ENCODE measurements at places on chromosomes 6 and 20.

- no peaks in the 10 kb centered on the region for H3K27me3 ChIP-seq
- H3K27ac ChIP-seq = no peak overlapping the region
- no peaks in the 10 kb centered on the region for H3K36me3 ChIP-seq
- H3K4me1 ChIP-seq = peaks cover 72% of the 10 kb centered on the region
These were observed 3.4 kb downstream of the ASF1A start for GRCh38 chr6:118897386-118897785.

GRCh38 chr6:128271011-128271410 is 249.4 kb downstream of the PTPRK start:
- no peaks in the 10 kb centered on the region for H3K27me3 ChIP-seq
- H3K27ac ChIP-seq = no peak overlapping the region
- no peaks in the 10 kb centered on the region for H3K36me3 ChIP-seq
- H3K4me1 ChIP-seq = no peaks in the 10 kb centered on the region
- no peak for DNase-seq

- H3K4me3 ChIP-seq = no peak overlapping the region
- H3K4me1 ChIP-seq = no peaks in the 10 kb centered on the region
- H3K27ac ChIP-seq = no peak overlapping the region
- DNase-seq = no peak
- no peaks in the 10 kb centered on the region for H3K27me3 ChIP-seq
- H3K36me3 ChIP-seq = no peaks in the 10 kb centered on the region
These were observed 883.6 kb upstream of the FLRT3 start for GRCh38 chr20:15220778-15221565.

GRCh38 chr20:50278684-50279531 is 88.3 kb downstream of the CEBPB start:
- no peak overlapping the region for H3K27ac ChIP-seq
- H3K27me3 ChIP-seq = no peaks in the 10 kb centered on the region
- H3K4me3 ChIP-seq = no peak overlapping the region
- DNase-seq = no peak

DNA sequence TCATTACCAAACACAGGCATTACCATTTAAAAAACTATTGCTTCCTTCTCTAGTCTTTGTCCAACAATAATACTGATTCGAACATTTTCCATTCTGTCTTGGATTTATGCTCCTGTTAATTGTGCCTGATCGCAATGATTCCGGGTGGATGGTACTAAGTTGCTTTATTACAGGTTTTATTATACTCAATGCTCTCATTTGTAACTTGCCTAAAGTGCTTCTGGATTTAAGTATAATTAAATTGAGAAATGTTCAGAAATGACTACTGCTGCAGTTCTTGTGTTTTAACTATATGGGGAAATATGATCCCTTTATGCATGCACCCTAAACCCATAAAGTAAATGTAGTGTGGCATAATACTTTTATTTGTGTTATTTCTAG is 7.2 kb downstream of the TFAP2A start:
- peaks cover 5% of the 10 kb centered on the region for H3K27me3 ChIP-seq
- peaks cover 26% of the 10 kb centered on the region for H3K4me1 ChIP-seq
- H3K27ac ChIP-seq = no peak overlapping the region
- H3K4me3 ChIP-seq = no peak overlapping the region
- DNase-seq = no peak

DNA sequence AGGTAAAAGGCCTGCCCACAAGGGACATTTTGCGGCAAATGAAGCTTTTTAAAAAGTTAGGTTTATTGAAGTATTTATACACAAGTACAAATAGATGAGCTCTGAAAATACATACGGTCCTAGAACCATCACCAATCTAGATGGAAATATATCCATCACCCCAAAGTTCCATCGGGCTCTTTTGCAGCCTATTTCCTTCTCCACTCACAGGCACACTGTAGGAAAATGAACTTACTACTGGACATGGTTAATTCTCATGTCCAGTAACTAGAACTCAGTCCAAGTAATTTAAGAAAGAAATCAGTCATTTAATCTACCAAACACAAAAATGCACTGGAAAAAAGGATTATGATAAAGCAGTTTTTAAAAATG is 6.2 kb downstream of the PCNA start:
- peak overlapping the region; percentile 93 for H3K27ac ChIP-seq
- peaks cover 44% of the 10 kb centered on the region for H3K36me3 ChIP-seq
- no peaks in the 10 kb centered on the region for H3K27me3 ChIP-seq
- H3K4me1 ChIP-seq = peaks cover 38% of the 10 kb centered on the region
- peak overlapping the region; percentile 95 for H3K4me3 ChIP-seq
- no peak for DNase-seq

GRCh38 chr6:103456652-103457051 is 1403.1 kb downstream of the HACE1 start:
- no peaks in the 10 kb centered on the region for H3K27me3 ChIP-seq
- H3K36me3 ChIP-seq = no peaks in the 10 kb centered on the region
- H3K4me3 ChIP-seq = no peak overlapping the region
- no peak for DNase-seq
- H3K4me1 ChIP-seq = no peaks in the 10 kb centered on the region

- H3K27ac ChIP-seq = no peak overlapping the region
- no peak for DNase-seq
- H3K27me3 ChIP-seq = no peaks in the 10 kb centered on the region
- no peaks in the 10 kb centered on the region for H3K4me1 ChIP-seq
These were observed 617.7 kb upstream of the AGPAT4 start for GRCh38 chr6:161891542-161891941.

- H3K27me3 ChIP-seq = peaks cover 6% of the 10 kb centered on the region
- no peak overlapping the region for H3K27ac ChIP-seq
- H3K4me3 ChIP-seq = no peak overlapping the region
- no peaks in the 10 kb centered on the region for H3K4me1 ChIP-seq
These were observed 82.2 kb upstream of the PAX1 start for GRCh38 chr20:21623074-21623780.

GRCh38 chr6:165689699-165690098 is 26.7 kb upstream of the PDE10A start:
- no peaks in the 10 kb centered on the region for H3K4me1 ChIP-seq
- no peak for DNase-seq
- H3K36me3 ChIP-seq = no peaks in the 10 kb centered on the region
- no peak overlapping the region for H3K4me3 ChIP-seq

DNA sequence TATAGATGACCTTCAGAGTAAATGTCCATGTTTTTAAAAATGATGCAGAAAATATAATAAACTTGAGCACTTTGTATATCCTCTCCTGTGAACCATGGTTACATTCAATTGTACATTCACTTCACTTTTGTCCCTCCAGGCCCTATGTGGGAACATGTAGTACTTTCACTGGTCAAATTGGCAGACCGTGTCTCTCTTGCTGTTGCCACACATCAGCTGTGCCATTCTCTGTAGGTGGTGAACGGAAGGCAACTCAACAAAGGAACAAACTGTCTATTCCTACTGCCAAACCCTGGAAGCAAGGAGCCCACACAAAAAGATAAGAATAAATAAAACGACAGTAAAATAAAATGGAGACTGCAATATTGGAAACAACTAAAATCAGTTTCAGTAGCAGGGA is 2.0 kb downstream of the ROS1 start:
- no peaks in the 10 kb centered on the region for H3K27me3 ChIP-seq
- H3K4me1 ChIP-seq = no peaks in the 10 kb centered on the region
- H3K36me3 ChIP-seq = no peaks in the 10 kb centered on the region
- H3K4me3 ChIP-seq = no peak overlapping the region
- DNase-seq = no peak

GRCh38 chr6:75727206-75727605 is 21.8 kb upstream of the MYO6 start:
- no peak overlapping the region for H3K4me3 ChIP-seq
- DNase-seq = no peak
- no peak overlapping the region for H3K27ac ChIP-seq
- H3K4me1 ChIP-seq = no peaks in the 10 kb centered on the region
- H3K27me3 ChIP-seq = no peaks in the 10 kb centered on the region

All from CD4-positive, alpha-beta memory T cell (primary cell).